ENCODE measurements at places on chromosomes 3 and 15.

DNA sequence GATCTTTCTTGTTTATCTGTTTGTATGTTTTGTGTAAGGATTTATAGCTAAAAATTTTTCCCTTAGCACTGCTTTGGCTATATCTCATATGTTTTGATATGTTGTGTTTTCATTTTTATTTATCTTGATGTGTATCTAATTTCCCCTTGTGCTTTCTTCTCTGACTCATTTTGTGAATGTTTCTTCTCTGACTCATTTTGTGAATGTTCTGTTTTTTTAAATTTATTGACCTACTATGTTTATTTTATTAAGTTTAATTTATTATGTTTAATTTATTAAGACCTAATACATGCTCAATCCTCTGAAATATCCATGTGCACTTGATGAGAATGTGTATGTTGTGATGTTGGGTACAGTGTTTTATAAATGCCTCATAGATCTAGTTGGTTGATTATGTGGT lies 793.5 kb upstream of the CADM2 start:
- no peak for DNase-seq

DNA sequence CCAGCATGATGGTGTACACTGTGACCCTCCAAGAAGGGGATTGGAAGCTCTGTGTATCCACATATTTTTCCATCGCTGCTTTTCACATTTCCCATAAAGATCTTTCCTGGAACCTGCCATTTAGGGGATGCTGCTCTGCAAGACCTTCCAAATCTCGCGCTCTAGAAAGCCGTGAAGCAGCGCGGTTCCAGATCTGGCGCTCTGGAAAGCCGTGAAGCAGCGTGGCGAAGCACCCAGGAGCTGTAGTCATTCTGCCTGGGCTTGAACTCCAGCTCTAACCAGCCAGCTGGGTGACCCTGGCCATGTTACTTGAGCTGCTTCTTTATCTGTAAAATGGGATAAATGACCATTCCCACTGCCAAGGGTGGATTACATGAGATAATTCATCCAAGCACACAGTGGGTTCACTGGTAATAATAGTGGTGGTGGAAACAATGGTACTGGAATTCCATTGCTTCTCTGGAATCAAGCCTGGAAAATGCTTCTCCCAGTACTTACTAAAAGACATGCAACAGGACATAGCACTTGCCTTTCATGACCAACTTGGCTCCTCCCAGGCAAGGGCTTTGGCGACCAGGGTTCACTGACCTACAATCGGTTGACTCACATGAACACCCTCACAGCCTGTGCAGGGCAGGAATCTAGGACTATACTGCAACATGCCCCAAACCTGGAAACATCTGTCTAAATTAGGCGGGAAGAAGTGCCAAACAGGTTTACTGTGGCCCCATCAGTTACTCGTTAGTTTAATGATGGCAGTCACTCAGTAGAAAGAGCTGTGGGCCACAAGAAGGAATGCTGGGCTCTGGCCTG lies 70.7 kb downstream of the XXYLT1 start:
- DNase-seq: no peak

GRCh38 chr3:122679085-122679881 lies 1.4 kb upstream of the PARP14 start:
- peak; percentile 69 for DNase-seq

DNA sequence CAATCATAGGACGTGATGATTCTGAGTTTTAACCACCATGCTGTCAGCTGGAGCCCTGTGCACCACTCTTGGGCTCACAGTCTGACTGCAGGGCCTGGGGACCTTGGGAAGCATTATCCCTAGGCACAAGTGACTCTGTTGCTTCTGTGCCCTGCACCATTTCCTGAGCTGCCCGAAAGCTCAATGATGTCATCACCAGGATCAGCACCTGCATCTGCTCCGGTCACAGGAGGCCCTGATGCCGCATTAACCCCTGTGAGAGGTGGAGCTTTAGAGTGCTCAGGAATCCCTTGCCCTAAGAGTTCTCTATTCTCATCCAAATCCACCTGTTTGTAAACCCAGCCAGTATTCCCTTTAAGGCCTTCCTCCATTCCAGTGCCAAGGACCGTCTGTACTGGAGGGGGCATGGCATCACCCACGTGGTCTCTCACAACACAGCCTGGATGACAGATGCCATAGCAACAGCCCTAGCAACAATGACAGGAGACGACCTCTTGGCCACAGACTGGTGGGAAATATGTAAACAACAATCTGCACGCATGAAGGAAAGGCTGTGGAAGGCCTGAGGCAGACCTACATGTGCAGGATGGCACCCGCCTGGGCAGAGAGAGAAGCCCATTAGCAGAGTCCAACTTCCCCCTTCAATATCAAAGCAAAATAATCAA lies 37.9 kb downstream of the NTRK3 start:
- DNase-seq: no peak

GRCh38 chr15:41622901-41623300 lies 37.3 kb upstream of the MGA start:
- DNase-seq: no peak

GRCh38 chr15:66620341-66620740 lies 54.5 kb upstream of the LCTL start:
- no peak for DNase-seq

- DNase-seq: no peak
Measured at GRCh38 chr15:57697588-57697987, 8.9 kb upstream of the POLR2M start.

- no peak for DNase-seq
Measured at GRCh38 chr3:106126846-106127235, 258.0 kb upstream of the CBLB start.

- DNase-seq: no peak
Measured at GRCh38 chr3:100254168-100254777, 6.5 kb upstream of the TBC1D23 start.

GRCh38 chr3:169179321-169179720 lies 484.2 kb downstream of the MECOM start:
- no peak for DNase-seq

DNA sequence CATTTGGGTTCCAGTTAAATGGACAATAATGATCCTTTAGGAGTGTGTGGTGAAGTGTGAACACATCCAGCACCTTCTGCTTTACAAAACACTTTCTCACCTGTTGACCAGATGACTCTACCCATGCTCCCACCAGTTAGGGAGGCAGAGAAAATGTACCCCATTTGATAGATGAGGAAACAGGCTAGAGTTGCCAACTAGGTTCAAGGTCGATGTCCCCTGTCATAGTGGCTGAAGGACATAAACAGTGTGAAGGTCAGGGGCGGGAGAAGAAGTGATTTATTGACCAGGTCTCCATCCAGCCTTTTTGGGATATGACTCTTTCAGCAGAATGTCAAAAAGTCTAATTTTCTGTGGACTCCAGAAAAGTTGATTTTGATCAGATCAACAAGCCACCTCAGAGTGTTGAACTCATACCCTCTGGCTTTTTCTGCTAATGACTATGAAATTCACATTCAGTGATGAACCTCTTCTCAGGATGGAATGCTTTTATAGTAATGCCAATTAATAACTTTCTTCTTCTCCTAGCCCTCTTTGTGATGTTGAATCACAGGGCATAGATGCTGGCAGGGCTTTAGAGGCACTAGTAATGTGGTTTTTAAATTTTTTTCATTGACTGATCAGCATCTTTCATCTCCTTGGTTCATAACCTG lies 57.5 kb downstream of the CPN2 start:
- no peak for DNase-seq

- DNase-seq: no peak
Measured at GRCh38 chr15:49918121-49918520, 200.9 kb downstream of the ATP8B4 start.

GRCh38 chr15:50064673-50065072 lies 54.4 kb downstream of the ATP8B4 start:
- DNase-seq: no peak

- no peak for DNase-seq
Measured at GRCh38 chr3:181899702-181900101, 188.0 kb downstream of the SOX2 start.

DNA sequence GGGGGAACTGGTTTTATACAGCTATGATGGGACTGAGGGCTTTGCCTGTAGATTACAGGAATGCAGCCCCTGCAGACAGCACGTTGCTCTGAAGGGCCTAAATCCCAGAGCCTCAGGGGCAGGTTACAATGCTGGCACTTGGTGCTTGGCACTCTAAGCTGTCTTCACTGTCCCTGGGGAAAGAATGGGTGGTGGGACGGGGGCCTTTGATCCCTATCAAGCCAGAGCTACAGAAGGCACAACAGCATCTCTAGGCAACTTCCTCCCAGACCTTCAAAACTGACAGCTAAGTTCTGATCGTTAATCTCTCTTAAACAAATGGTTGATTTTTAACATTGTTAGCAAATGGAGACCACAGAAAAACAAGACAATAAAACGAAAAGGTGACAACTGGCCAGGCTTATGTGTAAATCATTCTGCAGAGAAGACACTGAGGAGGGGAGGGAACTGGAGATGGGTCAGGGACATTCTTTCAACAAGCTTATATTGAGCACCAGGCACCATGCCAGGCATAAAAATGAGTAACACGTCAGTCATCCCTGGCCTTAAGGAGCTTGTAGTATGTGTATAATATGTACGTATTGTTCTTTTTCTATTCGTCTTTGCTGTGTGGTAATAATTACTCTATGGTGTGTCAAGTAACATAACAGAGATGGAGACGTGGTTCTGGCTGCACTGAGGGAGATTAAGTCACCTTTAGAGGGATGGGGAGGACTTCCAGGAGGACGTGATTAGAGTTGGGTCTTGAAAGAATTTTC lies 49.1 kb downstream of the CA12 start:
- no peak for DNase-seq

DNA sequence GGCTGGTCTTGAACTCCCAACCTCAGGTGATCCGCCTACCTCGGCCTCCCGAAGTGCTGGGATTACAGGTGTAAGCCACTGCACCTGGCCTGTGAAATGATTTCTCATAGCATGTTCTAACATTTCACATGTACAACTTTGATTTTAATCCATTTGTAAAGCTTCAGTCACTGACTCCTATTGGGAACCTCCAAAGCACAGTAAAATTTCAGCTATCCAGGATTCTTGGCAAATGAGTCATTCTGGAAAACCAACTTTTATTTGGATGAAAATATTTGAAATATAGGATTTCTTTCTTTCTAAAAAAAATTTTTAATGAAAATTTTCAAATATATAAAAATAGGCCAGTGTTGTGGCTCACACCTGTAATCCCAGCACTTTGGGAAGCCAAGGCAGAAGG lies 2.7 kb upstream of the LMAN1L start:
- DNase-seq: no peak

DNA sequence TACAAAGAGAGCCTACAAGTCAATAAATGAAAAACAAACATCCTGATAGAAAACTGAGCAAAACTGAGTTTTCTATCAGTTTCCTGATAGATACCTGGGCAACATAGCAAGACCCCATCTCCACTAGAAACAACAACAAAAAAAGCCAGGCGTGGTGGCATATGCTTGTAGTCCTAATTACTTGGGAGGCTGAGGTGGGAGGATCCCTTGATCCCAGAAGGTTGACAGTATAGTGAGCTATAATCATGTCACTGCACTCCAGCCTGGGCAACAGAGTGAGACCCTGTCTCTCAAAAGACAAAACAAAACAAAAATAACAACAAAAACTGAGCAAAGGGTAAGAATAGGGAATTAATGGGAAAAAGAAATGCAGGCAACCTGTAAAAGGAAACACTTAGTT lies 23.9 kb upstream of the UBE2E1 start:
- no peak for DNase-seq

DNA sequence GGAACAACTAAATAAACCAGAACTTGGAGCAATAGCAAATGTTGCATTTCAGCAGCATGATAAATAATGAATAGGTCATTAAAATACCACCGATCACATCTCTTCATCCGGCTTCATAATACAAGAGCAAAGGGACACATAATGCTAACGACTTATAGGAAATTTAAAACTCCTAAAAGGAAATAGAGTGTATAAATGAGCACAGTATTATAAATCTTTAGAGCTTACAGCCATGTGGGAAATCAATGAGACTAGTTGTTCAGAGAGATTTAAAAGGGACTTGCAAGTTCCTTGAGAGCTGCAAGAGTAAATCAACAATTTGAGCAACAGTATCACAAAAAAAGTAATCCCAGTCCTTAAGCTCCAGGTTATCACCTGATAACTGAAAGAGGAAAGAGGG lies 677.0 kb downstream of the PLOD2 start:
- DNase-seq: no peak

- no peak for DNase-seq
Measured at GRCh38 chr3:25531971-25532370, 103.9 kb downstream of the RARB start.

- no peak for DNase-seq
Measured at GRCh38 chr3:156010829-156011228, 109.5 kb upstream of the KCNAB1 start.

DNA sequence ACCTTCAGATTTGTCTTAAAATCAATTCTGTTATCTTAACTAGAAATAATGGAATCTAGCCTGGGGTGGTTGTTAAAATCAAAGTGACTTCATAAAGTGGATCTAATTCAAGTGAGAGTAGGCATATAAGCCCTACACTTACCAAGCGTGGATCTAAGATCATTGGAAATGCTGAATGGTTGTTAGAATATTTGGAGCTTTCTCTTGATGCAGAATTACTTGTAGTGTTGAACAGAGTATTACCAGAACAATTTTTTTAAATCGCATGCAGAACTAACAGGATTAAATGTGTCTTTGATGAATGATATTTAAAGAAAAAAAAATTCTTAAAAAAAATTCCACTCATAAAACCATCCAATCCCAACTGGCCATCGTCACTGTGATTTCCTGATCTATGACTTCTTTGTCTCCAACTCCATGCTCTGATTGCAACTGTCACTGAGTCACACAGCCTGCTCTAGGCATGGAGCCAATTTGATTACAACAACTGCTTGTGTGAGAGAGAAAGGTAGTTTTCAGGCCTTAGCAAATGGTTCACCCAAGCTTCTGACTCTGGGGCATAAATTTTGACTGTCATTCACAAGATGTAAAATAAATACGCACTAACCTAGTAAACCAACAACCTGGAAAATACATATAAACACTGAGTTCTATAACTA lies 25.9 kb upstream of the SPRED1 start:
- no peak for DNase-seq

DNA sequence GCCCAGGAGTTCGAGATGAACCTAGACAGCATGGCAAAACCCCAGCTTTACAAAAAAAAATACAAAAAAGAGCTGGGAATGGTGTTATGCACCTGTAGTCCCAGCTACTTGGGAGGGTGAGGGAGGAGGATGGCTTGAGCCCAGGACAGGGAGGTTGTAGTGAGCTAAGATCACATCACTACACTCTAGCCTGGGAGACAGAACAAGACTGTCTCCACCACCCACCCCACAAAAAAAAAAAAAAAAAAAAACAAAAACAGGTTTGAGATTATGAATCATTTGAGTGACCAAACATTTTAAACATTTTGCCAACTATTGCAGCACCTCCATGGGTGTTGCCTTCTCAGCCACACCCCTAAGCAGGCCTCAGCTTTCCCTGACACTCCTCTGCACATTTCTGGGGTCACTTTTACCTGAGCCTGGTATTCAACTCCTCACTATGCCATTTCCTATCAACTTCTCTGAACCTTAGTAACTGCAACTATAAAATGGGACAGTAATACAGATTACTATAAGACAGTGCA lies 41.8 kb downstream of the IL5RA start:
- no peak for DNase-seq

DNA sequence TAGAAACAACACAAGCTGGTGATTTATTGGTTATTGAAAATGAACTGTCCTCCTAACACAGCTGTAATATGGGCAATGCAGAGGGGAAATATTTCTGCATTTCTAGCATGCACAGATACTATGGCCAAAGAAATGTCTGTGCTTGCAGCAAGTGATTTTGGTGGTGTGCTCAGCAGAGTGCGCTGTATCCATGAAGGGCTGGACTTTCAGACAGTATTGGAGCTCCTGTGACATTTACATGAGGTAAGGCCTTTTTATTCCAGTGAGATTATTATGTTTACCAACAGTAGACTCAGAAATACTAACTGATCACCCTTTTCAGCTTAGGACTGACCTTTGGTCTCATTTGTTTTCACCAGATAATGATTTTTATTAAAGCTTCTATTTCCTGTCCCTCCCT lies 1302.6 kb upstream of the EPHA6 start:
- no peak for DNase-seq

Measured in activated CD8-positive, alpha-beta memory T cell treated with anti-CD3 and anti-CD28 coated beads for 1 hour (primary cell).